DMS 273 treated with DMSO at 0.1 percent for 48 hours (cell line): ENCODE measurements at places on chromosomes 12 and 14.

DNA sequence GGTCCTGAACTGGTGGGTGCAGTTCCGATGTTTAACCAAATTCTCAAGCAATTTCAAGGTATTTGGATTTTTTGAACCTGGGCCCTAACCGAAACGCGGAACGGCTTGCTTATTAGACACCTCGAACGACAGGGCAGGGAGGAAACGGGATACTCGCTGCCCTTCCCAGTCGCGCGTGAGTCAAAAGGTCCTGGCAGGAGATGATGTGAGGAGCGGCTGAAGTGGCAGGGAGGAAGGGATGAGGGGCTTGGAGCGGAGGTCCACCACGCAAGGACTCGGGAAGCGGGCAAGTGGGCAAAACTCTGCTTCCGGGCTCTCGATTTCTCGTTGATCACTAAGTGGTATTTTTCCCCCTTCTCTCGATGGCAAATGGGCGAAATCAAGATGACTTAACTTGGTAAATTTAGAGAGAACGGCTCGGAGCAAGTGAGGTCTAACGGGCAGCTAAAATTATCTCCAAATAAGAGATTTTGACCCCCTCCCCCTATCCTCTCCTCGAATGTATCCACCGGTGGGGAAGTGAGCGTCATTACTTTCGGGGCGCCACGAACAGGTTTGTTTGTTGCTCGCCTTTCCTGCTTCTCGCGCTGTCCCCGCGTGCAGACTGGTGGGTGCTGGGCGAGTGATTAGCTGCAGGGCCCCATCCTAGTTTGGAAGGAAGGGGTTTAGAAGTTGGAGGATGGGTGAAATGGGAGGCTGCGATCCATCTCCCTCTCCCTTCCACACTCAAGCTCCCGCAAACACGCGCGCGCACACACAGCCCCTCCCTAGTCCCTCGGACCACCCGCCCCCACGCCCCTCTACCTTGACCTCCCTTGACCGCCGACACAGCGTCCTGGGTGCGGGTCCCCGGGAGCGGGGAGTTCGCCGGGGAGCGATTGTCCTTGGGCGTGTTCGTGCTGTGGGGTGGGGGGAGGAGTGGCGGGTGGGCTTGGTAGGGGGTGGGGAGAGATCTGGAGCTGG, 986 bp upstream of the NTF3 start:
- DNase-seq, result no peak

DNA sequence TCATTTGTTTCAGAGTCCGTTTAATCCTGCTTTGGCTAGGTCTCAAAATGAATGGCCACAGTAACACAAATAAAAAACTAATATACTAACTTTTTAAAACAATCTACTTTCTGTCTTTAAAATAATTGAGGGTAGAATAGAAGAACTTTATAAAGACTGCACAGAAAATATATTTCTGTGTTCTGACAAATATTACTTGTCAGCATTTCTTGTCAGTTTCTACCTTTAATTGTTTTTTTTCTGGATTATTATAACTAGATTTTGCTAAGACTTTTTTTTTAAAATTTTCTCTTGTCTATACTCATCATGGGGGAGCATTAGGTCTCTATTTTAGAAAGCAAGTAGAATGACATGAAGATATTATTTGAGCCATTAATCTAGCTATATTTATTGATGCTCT, 86.2 kb downstream of the RAD52 start:
- DNase-seq, result no peak

DNA sequence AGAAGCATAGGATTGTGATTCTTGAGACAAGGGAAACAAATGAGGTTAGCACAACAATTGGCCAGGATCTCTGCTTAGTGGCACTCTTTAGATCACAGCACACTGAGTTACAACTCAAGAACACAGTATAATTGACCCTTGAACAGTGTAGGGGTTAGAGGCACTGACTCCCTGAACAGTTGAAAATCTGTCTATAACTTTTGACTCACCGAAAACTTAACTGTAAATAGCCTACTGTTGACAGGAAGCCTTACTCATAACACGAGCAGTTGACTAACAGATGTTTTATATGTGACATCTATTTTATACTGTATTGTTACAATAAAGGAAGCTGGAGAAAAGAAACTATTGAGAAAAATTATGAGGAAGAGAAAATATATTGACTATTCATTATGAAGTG, 296.1 kb downstream of the RERGL start:
- no peak for DNase-seq

DNA sequence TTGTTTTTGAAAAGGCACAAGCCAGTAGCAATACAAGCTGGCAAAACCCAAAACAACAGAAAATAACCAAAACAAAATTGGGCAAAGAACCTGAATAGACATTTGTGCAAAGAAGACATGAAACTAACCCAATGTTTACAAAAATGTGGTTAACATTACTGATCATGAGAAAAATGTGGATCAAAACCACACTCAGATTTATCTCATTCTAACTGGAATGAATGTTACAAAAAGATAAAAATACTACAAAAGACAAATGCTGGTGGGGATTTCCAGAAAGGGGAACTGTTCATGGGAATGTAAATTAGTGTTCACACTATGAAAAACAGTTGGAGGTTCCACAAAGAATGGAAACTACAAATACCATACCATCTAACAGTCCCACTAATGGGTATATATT, 26.6 kb downstream of the ASCL4 start:
- no peak for DNase-seq

GRCh38 chr12:31605531-31605930, 14.6 kb upstream of the DENND5B start:
- DNase-seq, result no peak

- no peak for DNase-seq
Observed at GRCh38 chr14:104460791-104461651, 118.5 kb upstream of the C14orf180 start.
